NCI-H526 (cell line): ENCODE measurements at places on chromosomes 11 and 22.

DNA sequence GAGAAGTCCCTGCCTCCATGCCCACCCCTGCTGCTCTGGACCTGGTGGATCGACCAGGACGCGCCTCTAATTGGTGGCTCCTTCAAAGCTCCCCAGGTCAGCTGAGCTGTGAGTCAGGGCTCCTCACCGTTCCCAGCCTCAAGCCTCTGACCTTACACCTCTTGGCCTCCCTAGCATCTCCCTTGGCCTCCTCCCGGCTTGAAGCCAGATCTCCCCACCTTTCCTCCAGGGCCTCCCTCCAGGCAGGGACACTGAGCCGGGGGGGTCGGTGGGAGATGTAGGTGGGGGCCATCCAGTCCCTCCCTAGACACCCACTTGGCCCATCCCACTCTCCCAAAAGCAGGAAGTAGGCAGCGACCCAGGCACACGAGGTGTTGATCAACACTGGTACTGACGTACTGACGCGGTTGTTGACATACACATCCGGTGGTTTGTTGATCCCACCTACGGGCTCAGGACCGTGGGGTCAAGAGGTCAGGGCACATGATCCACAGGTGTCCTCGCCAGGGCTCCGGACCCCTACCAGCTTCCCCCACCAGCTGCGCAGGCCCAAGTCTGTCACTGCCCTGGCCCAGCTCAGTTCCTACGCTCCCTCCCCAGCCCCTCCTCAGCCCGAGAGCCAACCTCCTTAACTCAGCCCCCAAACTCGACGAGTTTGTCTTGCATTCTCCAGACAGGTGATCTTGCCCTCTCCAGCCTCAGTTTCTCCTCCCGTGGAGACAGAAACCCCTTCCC, 802 bp downstream of the ATG2A start:
- no peak for DNase-seq

DNA sequence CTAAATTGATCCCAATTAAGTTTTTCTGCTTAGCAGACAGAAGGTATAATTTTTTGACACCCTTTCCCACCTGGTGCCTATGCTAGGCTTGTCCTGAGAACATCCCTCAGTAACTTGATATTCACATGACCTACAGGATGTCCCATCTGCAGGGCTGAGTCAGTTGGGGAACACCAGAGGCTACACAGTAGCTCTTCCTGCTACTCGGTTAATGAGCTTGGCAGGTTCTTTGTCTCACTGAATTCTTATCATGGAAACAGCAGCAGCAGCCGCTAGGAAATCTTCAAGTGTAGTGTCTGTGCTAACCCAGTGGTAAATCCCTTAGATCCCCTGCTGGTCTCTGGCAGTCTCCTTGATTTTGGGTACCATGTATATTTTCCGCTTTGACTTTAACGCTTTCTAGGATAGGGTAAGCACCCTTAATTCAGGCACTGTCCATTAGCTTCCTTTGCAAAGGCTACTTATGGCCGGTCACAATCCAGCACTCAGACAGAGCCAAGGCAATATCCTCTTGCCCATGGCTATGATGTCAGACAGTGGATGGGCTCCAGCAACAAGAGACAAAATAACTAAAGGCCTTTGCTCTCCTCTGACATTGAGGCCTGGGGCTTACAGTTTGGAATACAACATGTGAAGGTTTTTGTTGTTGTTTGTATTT, 8.5 kb downstream of the MRPL16 start:
- no peak for DNase-seq

DNA sequence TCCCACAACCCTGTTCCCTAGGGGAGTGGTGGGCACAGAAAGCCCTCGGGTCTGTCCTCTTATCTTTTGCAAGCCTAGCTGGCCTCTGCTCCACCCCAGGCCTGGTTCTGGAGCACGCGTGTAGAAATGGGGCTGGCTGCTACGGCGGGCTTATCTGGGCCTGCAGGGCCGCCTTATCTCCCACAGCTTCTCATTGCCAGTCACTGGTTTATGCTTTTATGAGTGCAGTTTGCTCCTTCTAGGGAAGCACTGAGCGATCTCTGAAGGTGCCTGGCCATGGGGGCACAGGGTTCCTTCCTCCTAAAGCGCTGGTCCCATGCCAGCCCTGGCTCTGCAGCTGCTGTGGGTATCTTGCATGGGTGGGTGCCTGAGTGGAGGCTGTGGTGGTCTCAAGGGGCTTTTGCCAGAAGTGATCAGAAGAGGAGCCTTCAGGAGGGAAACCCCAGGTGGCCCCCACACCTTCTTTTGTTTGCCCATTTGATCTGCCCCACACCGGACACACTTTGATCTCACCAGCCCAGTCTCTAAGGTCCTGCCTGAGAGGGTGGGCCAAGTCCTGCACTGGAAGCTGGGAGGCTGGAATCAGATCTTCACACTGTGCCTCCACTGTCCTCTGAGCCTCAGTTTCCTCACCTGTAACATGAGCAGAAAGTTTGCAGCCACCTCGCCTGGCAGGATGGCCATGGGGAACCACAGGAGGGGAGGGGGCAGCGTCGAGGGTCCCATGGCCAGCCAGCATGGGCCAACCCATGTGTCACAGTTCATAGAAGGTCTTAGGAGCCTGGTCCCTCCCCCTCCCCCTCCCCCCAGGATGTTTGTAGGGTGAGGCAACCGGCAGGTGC, 86.6 kb upstream of the FGF3 start:
- no peak for DNase-seq

- no peak for DNase-seq
Measured at GRCh38 chr22:46082633-46083032, 67.7 kb upstream of the PPARA start.

DNA sequence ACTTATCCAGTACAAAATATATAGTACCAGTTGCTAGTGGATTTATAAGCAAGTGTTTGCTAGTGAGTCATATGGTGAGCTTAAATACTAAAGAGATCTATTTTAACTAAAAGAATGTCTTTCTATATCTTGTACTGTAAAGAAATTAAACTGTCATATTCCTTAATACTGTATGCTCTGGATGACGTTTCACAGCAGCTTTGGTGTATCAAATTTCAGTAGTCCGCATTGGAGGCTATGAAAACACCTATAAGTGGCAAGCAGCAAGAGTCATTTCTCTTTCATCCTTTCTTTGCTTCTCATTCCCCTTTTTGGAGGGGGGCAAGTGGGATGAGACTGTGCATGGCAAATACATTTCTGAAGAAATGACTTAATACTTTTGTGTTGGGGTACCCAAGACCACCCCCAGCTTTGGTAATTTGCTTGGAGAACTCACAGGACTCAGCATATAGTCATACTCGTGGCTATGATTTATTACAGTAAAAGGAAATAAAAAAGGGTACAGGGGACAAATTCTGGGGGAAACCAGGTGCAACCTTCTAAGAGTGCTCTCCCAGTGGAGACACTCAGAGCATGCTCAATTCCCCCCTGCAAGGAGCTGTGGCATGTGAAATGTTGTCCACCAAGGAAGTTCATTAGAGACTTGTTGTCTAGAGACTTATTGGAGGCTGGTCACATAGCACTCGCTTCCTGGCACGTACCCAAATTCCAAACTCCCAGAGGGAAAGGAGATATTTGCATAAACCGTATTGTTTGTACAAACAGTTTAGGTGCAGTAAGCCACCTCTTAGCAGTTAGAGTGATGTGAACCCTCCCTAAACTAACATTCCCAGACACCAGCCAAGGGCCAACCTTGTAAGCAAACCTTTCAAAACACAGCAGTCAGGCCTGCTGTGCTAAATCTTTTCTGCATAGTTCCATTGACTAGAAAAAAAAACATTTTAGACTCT, 210.8 kb downstream of the PGR start:
- peak; percentile 99 for DNase-seq

DNA sequence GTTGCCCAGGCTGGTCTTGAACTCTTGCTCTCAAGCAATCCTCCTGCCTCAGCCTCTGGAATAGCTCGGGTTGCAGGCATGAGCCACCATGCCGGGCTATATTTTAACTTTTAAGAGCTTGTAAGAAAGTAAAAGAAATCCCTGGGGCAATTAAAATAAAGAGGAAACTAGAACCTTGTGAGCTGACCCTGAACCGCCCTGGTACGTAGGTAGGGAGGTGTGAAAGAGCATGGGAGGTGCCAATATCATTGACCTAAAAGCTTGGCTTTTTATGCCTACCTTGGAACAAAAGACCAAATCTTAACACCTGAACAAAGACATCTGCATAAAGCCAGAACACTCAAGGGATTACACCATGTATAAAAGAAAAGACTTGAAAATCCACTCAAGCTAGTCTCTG, 595.1 kb downstream of the SOX6 start:
- DNase-seq = no peak

GRCh38 chr11:112459001-112459400, 198.3 kb upstream of the PLET1 start:
- no peak for DNase-seq

DNA sequence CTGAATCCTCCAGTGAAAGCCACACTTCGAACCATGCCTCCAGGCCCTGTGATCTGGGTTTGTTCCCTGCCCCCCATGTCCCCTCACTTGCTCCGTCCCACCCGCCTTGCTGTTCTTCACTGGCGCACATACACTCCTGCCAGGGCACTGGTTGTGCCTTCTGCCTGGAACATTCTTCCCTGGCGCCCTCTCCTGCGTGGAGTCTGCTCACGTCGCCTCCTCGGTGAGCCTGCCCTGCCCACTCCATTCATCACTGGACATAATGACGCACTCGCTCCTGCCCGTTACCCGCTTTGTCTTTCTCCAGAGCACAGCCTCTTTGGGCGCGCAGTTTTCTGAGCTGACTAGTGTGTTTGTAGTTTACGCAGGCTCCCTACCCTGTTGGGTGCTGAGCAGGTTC, 21.0 kb upstream of the MIEF1 start:
- DNase-seq = no peak

- DNase-seq = no peak
Measured at GRCh38 chr22:49765951-49766350, 61.7 kb downstream of the BRD1 start.
